ENCODE measurements at places on chromosomes 1 and 21.

- peak; percentile 6 for DNase-seq
Measured at GRCh38 chr1:194225821-194226220, 1039.4 kb upstream of the B3GALT2 start.

DNA sequence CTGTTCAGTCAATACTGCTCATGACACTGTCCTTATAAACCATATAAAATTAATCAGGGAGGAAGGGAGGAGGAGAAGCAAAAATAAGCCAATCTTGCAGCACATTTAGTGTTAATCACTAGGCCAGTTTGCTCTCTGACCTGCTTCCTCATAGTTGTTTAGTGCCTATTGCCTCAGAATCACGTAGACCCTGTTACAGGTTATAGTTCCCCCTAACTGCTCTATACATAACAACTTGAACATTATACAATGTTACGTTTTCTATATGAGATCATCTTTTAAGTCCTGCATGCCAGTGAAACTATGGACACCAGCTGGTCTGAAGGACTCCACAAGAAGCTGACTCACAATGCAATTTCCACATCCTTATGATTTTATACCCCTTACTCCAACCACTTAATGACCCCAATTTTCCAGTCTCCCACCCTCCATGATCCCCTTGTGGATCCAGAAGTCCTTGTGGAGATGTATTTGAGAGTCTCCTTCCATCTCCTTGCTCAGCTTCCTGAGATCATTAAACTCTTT is 34.9 kb upstream of the TACSTD2 start:
- no peak for DNase-seq

GRCh38 chr21:38679534-38679933 is 126.2 kb upstream of the ETS2 start:
- DNase-seq = peak; percentile 77

- DNase-seq = no peak
Measured at GRCh38 chr1:214216779-214217178, 64.2 kb upstream of the SMYD2 start.

DNA sequence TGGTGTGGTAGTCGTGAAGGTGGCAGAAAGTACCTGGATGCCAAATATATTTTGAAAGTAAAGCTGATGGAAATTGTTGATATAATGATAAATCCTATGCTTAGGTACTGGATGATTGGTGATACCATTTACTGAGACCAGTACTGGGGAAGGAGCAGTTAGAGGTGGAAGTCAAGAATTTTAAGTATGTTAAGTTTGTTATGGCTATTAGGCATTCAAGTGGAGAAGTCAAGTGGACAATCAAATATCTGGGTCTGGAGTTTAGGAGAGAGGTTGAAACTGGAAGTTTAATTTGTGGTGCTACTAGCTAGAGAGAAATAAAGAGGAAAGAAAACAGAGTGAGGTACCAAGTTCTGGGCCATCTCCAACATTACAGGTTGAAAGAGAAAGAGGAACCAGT is 89.1 kb downstream of the ATF6 start:
- no peak for DNase-seq

GRCh38 chr1:192538407-192539296 is 36.9 kb upstream of the RGS1 start:
- DNase-seq = no peak

DNA sequence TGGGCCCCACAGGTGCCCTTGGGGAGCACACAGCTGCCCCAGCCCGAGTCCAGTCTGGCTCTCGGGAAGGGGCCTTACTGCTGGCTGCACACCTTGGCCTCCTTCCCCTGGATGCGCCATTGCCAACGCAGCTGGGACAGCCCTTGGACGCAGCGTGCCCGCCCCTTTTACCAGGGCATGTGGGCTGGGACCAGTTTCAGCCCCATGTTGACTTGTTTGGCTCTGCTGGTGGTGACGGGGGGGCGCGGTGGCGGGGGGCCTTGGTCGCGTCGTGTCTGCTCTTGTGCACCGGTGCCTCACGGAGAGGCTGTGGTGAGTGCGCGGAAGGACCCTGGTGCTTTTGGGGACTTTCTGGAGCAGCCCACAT is 19.6 kb downstream of the SKI start:
- no peak for DNase-seq

DNA sequence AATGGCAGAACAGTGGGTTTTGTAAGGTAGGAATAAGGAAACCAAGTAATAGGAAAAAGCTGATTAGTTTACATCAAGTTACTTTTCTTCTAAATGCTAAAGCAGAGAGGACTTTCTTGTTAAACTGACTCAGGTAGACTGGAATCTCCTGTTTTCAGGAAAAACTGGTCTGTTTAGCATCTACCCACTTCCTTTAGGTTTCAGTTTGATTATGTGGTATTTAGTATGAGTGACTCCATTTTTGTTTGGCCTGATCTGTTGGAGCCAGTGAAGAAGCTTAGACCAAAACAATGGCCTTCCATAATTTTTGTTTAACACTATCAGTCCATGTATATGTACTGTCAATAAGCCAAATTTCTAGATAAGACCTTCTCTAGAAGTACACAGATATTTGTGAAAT is 88.4 kb downstream of the EPB41 start:
- no peak for DNase-seq

GRCh38 chr1:231522931-231523642 is 5.4 kb upstream of the TSNAX start:
- no peak for DNase-seq

DNA sequence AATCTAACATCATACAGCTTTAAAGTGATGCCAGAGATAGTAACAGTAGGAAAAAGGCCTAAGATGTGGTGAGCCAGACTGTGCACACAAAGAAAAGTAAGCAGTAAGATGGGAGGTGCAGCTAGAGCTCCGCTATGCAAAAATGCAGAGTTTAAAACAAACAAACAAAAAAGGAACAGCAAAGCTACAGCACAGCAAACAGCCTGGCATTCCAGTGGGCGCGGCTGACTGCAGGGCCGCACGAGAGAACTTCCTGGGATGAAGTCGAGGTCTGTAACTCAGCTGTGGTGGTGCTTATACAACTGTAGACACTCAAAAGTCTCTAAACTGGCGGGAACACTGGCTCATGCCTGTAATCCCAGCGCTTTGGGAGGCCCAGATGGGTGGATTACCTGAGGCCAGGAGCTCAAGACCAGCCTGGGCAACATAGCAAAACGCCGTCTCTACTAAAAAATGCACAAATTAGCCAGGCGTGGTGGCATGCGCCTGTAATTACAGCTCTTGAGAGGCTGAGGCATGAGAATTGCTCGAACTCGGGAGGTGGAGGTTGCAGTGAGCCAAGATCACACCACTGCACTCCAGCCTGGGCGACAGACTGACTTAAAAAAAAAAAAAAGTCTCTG is 30.1 kb downstream of the PRDM15 start:
- peak; percentile 6 for DNase-seq

- no peak for DNase-seq
Measured at GRCh38 chr1:183922197-183922596, 115.3 kb downstream of the COLGALT2 start.

Measured in EH (cell line).